NCI-H446 (cell line): ENCODE measurements at places on chromosomes 16 and 17.

DNA sequence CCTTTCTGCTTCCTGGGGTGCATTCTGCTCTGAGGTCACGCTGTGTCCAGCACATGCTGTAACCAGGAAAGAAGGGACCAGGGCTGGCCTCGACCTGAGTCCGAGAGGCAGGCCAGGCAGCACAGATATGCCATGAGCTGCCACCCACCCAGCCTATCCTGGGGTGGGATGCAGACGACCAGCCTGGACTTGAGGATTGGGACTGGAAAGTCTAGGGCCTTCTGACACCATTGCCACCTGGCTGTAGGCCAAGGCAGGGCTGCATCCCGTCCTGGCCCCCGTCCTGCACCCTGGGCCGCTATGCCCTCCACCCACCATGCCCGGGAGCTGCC, 14.3 kb downstream of the ENGASE start:
- DNase-seq = no peak

DNA sequence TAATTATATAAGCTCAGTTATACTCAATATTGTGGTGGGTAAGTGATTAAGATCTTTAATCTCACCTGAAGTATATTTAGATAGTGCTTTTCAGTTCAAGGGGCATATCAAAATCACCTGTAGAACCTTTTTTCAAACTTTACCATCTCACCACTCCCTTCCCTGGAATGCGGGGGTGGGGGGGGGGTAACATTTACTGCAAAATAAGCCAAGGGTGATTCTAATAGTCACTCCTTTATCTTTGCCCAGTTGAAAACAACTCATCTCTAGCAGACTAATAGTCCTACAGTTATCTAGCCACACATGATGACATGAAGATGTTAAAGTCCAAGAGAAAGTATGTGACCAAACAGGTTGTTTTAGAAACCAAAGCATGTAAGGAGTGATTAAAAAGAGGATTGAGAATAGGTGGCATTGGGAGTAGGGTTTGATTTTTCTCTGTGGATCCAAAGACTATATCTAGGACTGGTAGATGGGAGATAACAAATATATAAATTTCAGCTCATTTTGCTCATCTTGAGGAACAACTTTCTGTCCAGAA, 21.5 kb downstream of the LPCAT2 start:
- DNase-seq = no peak

GRCh38 chr17:43324205-43324893, 74.4 kb upstream of the ARL4D start:
- DNase-seq = no peak

DNA sequence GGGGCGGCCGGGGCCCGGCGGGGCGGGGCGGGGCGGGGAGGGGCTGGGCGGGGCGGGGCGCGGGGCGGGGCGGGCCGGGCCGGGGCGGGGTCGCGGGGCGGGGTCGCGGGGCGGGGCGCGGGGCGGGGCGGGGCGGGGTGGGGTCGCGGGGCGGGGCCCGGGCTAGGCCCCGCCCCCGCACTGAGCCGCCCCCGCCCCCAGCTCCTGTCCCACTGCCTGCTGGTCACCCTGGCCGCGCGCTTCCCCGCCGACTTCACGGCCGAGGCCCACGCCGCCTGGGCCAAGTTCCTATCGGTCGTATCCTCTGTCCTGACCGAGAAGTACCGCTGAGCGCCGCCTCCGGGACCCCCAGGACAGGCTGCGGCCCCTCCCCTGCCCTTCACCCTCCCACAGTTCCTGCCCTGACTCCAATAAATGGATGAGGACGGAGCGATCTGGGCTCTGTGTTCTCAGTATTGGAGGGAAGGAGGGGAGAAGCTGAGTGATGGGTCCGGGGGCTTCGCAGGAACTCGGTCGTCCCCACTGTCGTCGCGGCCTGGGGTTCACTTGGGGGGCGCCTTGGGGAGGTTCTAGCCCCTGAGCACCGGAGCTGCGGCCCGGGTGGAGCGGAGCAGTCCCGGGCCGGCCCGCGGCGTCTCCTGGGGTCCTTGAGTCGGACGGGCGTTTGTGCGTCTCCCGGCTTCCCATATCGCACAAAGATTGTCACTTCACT, 795 bp upstream of the HBM start:
- no peak for DNase-seq

- no peak for DNase-seq
Observed at GRCh38 chr17:45759761-45760160, 24.4 kb upstream of the CRHR1 start.

GRCh38 chr17:50637829-50638605, 3.3 kb downstream of the ABCC3 start:
- no peak for DNase-seq

DNA sequence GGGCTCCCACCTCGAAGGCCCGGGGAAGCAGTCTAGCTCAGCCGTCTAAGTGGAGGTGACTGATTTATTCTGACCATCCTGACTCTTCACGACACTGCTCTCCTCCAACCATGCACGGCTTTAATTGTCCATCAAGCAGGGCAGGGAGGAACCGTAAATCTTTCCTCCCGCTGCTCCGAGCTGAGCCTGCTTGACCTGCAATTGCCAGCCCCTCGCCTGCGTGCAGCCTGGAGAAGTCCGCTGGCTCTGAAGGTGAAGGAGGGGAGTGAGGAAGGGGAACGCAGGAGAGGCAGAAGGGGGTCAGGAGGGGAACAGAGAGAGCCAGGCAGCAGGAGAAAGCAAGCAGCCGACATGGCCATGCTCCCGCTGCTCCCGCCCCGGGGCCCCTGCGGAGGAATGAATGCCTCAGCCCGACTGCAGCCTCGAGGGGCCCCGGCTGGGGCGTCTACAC, 10.1 kb downstream of the RBFOX3 start:
- no peak for DNase-seq
